Stimulated activated CD4-positive, alpha-beta T cell treated with anti-CD3 and anti-CD28 coated beads, Interleukin-2, amount 100 ng/mL, for 24 hours (primary cell): ENCODE measurements at places on chromosomes 5 and 9.

DNA sequence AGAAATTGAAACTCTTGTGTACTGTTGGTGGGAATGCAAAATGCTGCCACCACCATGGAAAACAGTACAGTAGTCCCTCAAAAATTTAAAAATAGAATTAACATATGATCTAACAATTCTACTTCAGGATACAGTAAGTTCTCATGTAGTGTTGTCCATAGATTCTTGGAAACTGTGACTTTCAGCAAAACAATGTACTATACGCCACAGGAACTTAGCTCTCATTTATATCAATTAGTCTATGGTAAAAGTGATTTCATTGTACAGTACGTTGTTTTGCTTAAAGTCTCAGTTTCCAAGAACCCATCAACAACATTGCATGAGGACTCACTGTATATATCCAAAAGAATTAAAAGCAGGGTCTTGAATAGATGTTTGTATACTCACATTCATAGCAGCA lies 233.5 kb upstream of the GAS1 start:
- DNase-seq, result no peak

DNA sequence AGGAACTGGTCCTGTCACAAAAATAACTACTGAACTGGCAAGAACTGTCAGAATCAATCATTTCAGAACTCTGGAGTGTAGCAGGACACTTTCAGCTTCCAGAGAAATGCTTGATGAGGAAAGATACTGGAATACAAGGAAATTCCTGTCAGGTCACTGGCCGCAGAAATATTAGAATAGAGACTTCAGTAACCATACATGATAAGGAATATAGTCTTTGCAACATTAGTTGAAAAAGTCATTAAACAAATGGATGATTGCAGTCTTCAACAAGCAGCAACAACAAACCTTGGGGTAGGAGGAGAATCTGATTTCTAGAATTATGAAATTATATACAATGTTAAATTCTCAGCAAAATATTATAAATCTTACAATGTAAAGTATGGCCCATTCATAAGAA lies 88.2 kb downstream of the CCDC192 start:
- no peak for DNase-seq

DNA sequence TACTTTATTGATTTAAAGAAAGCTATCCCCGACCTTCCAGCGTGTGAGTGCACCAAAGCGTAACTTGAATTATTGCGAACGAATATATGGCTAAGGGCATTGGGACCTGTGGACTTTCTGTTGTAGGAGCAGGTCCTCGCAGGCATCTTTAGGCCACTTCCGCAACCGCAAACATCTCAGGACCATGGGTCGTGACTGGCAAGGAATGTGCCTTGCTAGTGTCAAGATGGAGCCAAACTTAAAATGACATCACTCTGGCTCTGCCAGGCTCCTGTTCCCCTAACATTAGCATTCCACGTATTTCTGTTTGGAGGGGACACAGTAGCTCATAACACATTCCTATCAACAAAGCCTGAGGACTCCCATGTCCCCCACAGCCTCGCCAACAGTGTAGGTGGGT lies 44.1 kb upstream of the OLFM1 start:
- DNase-seq, result no peak

GRCh38 chr9:8101607-8102006 lies 302.0 kb upstream of the DMAC1 start:
- no peak for DNase-seq

GRCh38 chr9:111000202-111000601 lies 38.1 kb downstream of the LPAR1 start:
- no peak for DNase-seq

GRCh38 chr9:2791246-2791645 lies 52.6 kb downstream of the PUM3 start:
- no peak for DNase-seq

GRCh38 chr9:134943836-134944235 lies 26.1 kb upstream of the FCN1 start:
- DNase-seq, result no peak

GRCh38 chr5:60993425-60993824 lies 48.4 kb downstream of the NDUFAF2 start:
- DNase-seq, result no peak

GRCh38 chr5:156396063-156396829 lies 69.3 kb downstream of the SGCD start:
- DNase-seq, result no peak

DNA sequence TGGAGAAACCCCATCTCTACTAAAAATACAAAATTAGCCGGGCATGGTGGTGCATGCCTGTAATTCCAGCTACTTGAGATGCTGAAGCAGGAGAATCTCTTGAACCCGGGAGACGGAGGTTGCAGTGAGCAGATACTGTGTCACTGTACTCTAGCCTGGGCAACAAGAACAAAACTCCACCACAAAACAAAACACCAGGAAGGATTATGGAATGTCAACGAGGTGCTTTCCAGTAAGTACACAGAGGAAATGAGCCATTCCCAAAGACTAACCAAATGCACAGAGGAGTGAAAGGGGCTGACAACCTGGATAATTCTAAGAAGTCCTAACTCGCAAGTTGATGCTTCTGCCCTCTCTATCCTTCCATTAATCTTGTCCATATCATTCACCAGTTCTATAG lies 126.1 kb upstream of the RETREG1 start:
- DNase-seq, result no peak

GRCh38 chr5:149828161-149829011 lies 98.3 kb downstream of the PPARGC1B start:
- DNase-seq, result peak; percentile 87

DNA sequence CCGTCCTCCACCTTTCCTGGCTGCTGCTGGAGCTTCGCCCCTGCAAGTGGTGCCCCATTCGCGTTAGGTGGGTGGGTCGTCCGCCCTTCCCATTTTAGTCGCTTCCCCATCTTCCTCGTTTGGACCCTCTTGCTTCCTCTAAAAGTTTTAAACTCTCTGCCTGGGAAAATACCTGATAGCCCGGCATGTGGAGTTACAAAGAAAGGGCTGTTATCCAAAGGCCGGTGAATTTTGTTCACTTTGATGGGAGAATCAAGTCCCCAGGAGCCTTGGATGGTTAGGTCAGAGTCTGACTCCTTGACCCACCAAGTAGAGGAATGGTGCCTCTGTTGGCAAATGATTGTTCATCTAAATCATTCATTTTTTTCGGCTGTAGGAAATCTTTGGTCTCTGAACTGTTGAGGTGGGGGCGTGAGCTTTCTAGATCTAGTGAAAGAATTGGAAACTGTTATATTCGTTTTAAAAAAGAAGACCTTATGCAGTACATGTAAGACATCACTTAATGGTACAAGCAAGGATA lies 29.5 kb upstream of the APC start:
- DNase-seq, result no peak

DNA sequence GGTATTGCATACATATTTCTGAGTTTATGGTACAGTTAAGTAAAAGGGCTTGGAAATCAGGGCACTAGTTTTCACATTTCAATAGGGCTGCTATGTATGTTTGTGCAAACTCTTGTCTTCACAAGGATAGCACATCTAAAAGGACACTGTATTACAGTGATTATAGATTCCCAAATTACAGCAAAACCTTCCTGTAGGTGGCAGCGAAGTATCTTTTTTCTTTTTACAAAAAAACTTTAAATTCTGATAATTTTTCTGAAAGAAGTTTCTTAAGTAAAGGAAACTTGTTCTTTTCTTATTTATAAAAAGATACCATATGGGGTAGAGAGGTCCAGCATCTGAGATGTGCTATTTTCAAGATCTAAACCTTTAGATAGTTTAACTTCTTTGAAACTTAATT lies 337.8 kb downstream of the PTPRD start:
- DNase-seq, result no peak

GRCh38 chr9:107866711-107867311 lies 377.2 kb upstream of the KLF4 start:
- DNase-seq, result no peak

DNA sequence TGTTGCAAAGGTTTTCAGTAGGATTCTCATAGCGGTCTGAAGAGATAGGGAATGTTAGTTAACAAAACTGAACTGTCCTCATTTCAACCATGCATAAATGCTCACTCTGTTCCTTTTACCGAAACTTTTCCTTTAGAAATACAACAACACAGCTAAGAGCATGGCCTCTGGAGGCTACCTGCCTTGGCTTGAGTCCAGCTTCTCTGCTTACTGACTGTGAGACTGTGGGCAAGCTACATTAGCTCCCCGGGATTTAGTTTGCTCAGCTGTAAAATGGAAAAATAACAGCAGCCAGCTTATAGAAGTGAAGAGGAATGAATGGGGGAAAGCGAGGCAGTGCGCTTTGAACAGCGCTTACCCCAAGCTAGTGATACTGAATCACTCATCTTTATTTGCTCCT lies 507.9 kb upstream of the DAP start:
- no peak for DNase-seq

DNA sequence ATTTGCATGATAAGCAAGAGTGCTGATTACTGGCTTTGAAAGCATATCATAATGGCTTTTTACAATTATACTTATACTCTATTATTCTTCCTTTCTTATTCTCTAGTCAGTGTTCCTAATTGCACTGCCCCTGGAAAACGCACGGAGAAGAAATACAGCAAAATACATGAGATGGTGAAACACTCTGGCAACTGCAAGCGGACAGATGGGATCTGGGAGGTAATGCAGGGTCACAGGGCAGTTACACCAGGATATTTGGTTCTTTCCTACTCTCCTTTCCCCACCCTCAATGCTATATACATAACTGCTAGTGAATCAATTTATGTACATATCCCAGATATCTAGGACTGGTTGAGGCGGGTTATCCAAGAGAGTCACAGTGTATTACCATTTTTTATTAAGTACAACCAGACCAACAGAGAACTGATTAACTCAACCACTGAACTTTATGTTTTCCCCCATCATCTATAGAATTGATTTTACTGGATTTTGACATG lies 423.7 kb downstream of the ZSWIM6 start:
- no peak for DNase-seq

DNA sequence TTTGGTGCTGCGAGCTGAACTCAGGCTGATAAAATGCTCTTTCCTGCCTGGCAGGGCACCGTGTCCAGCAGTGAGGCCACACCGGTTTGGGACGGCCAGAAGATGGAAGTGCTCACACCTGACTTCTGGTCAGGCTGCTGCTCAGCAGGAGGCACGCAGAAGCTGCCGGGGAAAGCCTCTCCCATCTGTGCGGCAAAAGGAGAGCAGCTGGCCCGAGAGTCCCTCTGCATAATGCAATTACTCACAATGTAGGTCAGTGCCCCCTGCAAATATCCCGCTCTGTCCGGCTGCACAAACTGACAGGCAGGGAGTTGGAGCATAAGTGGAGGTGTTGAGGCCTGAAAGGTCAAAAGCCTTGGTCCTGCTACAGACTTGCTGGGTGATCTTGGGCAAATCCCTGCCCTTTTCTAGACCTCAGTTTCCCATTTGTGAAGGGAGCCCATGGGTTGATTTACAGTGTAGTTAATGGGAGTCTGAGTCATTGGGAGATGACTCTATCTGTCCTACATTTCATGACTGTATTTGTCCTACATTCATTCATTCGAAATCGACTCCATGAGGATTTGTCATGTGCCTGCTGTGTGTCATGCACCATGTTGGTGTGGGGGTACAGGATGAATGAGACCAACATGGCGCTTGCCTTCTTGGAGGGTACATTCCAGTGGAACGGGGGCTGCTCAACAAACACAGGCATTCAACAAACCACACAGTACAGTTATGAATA lies 61.8 kb upstream of the TBC1D2 start:
- no peak for DNase-seq

- DNase-seq, result no peak
These were observed 181.7 kb upstream of the TLX3 start for GRCh38 chr5:171127314-171127713.

DNA sequence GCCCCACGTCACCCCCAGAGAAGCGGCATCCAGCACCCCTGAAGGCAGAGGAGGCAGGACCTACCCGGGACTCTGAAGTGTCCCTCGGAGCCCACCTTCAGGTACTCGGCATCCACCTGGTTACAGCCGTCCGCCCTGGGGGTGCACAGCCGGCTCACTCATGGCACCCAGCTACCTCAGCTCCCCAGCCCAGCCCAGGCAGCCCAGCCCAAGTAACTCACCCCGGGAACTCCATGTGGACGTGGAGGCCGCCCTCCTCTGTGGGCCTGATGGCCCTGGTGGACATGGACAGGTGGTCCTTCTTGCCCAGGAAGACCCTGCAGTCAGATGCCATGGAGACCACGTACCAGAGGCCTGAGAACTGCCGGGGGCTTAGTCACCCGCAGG lies 676 bp downstream of the LCN15 start:
- DNase-seq, result no peak

DNA sequence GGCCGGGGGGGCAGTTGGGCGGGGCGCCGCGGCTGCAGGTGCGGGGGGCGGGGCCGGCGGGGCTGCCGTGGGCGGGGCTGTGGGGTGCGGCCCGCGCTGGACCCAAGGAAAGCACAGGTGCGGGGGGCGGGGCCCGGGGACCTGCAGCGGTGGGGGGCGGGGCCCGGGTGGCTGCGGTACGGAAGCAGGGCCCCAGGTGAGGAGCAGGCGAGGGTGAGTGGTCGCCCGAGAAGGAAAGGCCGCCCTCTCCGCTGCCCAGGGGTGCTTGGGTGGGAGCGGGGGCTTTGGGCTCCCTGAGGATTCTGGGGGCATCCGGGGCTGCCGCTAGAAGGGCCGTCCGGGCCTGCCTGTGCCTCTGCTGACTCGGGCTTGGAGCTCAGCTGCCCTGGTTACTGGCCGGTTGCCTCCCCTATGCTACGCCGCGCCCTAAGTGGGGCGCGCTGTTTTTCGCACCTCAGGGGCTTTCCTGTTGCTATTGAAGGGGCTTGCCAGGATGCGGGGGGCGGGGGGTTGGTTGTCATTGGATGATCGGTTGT lies 767 bp downstream of the RALGPS1 start:
- DNase-seq, result no peak

- no peak for DNase-seq
These were observed 151.9 kb downstream of the NTRK2 start for GRCh38 chr9:84821431-84821830.

GRCh38 chr9:94952565-94953373 lies 226.3 kb downstream of the AOPEP start:
- no peak for DNase-seq

- no peak for DNase-seq
These were observed 48.7 kb upstream of the HK3 start for GRCh38 chr5:176947847-176948246.

DNA sequence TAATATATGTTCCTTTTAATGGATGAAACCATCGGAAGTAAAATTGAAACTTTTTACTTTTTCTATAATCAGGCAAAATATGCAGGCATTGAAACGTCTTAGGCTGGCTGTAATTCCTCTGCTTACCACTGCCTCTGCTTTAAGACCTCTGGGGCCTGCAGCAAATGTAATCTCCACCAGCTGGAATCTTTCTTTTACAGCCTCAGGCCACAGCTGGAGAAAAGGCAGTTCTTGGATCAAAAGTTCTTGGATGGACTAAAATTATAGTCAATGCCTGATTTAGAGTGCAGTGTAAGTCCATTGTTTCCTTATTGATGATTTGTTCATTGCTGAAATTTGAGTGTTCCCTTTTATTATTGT lies 396.7 kb downstream of the KCTD16 start:
- no peak for DNase-seq

GRCh38 chr5:54388409-54388808 lies 67.1 kb upstream of the HSPB3 start:
- no peak for DNase-seq

- no peak for DNase-seq
These were observed 716.3 kb downstream of the BRINP1 start for GRCh38 chr9:118652912-118653311.
